ENCODE measurements at places on chromosomes 11 and 22.
A peak's percentile ranks its signal among the peaks of the same experiment; 100 is the strongest.

GRCh38 chr11:106399076-106399511 is 321.6 kb downstream of the AASDHPPT start:
- no peak for DNase-seq

- DNase-seq = no peak
Observed at GRCh38 chr22:26751217-26751616, 93.8 kb downstream of the MIAT start.

DNA sequence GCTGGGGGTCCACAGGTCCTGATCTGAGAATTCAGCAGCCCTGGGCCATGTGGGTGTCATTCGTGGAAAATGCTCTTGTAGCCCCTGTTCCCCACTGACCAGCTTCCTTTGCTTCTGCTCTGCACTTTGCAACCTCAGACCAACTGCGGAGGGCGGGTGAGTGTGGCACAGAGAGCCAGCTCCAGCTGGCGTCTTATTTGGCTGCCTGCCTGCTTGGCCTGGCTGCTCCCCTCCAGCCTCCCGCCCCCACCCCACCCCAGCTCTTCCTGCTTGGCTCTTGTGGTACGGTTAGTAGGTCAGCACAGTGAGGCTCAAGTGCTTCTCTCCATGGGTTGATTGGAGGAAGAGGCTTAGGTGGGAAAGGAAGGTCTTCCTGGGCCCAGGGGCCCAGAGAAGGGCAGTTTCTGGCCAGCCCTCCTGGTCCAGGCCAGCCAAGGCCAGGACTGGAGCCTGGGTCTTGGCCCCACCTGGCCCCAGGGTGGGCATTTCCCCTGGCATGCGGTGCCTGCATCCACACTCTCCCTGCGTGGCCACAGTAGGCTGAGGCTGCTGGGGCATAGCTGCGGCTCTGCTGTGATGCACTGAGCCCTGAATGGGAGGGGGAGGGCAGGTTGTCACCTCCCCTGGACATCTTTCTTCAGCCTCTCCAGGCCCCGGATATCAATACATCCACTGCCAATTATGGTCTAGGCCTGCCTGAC is 26.5 kb downstream of the MYO7A start:
- DNase-seq = peak; percentile 47

DNA sequence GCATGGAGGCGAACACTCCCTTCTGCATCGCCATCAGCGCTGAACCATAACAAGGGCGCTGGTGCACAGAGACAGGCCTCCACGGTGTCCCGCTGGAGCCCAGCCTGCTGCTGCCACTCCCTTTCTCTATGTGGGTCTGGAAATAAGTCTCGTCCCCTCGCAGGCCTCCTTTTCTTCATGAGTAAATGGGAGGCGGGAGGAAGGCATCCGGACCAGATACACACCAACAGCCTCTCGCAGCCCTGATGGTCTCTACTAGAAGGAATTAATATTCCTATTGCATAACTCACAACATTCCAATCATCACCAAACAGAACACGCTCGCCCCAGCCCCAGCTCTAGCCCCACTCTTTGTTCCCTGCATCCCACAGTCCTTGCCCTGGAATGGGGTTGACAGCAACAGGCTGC is 14.9 kb downstream of the RASD2 start:
- DNase-seq = no peak

- no peak for DNase-seq
Observed at GRCh38 chr11:115222218-115222862, 281.9 kb downstream of the CADM1 start.

GRCh38 chr11:128559496-128560103 is 27.8 kb downstream of the ETS1 start:
- no peak for DNase-seq

GRCh38 chr11:129119036-129119435 is 73.1 kb downstream of the ARHGAP32 start:
- DNase-seq = no peak

DNA sequence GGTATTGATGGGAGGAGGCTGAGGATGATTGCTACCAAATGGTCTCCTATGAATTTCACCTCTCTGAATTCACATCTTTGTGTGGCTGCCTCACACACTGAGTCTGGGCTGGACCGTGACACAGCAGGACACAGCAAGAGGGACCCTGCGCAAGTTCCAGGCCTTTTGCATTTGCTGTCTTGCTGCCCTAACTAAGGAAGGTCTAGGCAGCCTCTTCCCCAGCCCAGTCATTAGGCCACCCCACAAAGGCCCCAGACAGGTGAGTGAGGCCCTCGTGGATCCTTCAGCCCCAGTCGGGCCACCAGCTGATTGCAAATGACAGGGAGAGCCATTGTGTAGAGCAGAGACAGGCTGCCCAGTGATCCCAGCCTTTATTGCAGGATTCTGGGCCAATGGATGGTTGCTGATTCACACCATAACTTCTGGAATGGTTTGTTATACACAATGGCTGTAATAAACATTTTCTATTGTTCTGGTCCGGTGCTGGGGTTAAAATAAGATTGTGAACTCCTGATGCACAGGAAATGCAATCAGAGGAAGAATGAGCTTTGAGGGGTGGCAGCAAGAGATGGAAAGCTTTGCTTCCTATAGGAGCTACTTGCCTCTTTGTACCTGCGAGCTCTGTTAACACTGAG is 28.5 kb upstream of the CSNK2A3 start:
- no peak for DNase-seq

- DNase-seq = no peak
Observed at GRCh38 chr11:14443638-14444037, 56.0 kb downstream of the COPB1 start.

DNA sequence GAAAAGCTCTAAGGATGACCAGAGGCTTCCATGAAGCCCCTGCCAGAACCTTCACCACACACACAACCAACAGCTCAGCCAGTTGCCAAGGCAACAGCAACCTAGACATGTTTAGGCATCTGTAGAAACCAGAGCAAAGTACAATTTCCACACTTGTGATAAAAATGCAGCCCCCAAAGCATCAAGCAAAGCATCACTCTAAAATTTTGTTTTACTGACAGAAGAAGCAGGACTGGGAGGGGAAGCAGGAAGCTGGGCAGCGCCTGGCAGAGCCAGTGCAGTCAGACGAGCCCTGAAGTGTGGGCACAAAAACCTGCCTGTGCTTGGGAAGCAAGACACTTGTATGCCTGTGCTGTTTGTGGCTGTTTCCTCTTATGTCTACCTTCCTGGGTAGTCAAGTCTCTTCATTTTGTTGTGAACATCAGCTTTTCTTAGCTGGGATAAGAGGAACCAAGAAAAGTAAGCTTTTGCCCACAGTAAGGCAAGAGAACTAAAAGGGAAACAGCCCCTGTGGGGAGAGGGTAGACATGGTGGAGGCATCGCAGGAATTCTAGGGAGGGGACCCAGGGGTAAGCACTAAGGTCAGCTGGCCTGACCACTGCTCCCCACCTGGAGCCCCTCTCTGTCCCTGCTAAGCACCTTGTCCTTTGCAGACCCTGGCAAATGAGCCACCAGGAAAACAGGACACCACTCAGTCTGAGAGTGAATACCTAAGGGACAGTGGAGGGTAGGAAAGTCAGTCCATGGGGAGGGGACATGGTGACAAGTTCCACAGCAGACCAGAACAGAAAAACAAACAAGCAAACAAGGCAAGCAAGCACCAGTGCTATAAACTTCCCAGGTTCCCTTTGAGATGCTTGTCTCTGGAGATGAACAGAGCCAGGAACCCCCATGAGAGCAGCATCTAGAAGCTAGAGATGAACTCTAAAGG is 13.4 kb downstream of the PACSIN2 start:
- no peak for DNase-seq

Measured in amygdala (tissue), 56 donors.